Glutamatergic neuron (in vitro differentiated cells): ENCODE measurements at places on chromosomes 4 and X.

GRCh38 chrX:55598333-55598732, 24.9 kb upstream of the FOXR2 start:
- DNase-seq, result no peak

DNA sequence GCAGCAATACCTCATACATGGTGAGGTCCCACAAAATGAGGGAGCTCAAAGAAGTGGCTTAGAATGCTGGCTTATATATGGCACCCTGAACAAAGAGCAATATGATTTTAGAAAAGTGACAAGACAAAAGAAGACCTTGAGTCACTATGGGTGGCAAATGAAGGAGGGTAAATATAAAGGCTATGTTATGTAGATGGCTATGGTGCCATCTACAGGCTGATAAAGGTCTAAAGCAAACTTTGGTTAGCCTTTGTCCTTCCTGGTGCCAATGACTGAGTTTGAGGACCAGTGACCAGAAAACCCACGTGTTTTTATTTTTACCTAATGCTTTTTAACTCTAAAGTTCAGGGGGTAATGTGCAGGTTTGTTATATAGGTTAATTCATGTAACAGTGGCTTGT, 151.8 kb downstream of the CCNG2 start:
- DNase-seq, result no peak

- no peak for DNase-seq
These were observed 2747.1 kb downstream of the PCDH7 start for GRCh38 chr4:33467291-33467690.

DNA sequence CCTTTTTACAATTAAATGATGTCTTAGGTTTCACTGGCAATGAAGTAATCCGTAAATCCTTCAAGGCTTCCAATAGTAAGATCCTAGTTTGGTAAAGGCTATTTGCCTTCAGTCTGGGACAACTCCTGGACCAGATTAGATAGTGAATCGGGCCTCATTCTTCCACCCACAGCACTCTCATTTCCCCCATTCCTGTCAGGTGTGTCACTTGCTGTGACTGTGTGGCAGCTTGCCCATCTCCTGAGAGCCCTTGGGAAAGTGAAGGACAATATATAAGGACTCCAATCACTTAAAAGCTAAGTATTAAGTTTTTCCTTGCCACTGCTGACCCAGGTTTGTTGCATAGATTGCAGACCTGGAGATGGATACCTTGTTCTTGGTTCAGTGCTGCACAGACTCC, 3.3 kb upstream of the GASK1B start:
- DNase-seq, result no peak

- no peak for DNase-seq
These were observed 40.7 kb downstream of the SPATA18 start for GRCh38 chr4:52091801-52092200.

- no peak for DNase-seq
These were observed 69.0 kb downstream of the SLC16A2 start for GRCh38 chrX:74490247-74490646.

GRCh38 chr4:158157412-158157811, 15.4 kb downstream of the GASK1B start:
- DNase-seq, result no peak

GRCh38 chr4:10959586-10959985, 275.0 kb upstream of the CLNK start:
- no peak for DNase-seq

DNA sequence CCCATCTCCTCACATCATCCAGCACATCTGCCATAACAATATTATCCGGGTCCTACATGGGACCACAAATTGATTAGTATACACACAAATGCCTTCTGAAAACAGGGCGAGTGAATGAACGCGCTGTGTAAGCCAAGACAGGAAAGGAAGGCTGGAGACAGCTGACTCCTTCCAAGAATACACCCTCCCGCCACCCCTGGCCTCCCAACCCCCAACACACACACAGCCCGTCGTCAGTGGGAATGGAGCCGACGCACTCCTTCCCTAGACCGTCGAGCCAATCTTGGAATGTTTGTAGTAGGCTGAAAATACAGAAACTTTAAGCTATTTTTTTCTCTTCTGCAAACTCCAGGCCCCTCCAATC, 319 bp upstream of the MAGEH1 start:
- DNase-seq, result no peak

GRCh38 chr4:153224474-153224873, 20.2 kb downstream of the TRIM2 start:
- no peak for DNase-seq

DNA sequence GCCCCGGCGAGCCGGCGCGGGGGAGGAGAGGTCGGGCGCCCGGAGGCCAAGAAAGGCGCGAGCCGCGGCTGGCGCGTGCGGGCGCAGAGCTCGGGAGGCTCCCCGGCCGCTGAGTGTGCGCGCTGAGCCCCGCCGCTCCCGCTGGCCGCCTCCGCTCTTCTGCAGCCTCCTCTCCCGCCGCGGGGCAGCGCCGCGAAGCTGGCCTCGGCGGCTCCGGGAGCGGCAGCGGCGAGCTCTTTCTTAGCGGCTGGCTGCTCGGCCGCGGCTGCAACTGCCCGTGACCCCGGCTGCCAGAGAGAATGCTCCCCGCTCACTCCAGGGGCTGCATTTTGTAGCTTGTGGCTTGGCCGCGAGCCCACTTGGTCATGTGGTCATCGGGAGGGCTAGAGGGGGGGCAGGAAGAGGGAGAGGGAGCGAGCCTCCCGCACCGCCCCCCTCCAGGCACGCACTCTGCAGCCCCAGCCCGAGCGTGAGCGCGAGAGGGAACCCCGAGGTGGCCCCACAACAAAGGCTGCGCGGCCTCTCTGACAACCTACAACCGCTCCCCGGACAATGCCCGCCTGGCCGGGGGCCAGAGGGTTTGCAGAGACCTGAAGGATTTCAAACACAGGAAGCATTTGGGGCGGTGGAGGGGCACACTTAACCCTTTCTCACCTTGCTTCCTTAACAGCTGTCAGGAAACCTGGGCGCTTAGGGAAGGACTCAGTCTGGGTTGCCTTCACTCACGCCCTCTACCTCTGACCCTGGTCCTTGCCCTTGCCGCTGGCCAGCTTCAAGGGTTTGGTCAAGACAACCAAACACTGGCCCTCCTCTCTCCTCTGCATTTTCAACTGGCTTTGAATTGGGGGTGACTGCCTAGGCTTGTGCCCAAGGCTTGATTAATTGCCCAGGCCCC, at the start of gene APLN:
Gene APLN, minus strand, starts transcription at position 305 of the 895 bp plus-strand sequence. CDS start 326 bp downstream, outside the sequence.
- DNase-seq, result peak; percentile 56

DNA sequence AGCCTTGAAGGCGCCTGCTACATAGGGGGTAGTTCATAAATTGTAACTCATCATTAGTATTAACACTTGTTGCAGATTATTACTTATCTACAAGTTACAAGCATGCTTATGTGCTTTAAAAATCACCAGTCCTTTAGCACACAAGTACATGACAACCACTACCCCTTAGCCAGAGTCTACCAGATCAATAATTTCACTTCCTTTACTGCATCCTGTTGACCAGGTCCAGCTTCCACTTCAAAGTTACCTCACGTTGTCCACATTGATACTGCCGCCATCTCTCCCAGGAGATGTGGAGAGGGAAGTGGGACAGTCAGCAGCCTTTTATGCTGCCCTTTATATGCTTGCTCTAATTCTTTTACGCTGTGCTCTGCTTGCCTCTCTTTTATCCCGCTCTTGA, 231.3 kb upstream of the CXXC4 start:
- no peak for DNase-seq

- DNase-seq, result no peak
These were observed 332.9 kb downstream of the RAB28 start for GRCh38 chr4:13151194-13151593.

- DNase-seq, result no peak
These were observed 13.2 kb downstream of the CLNK start for GRCh38 chr4:10671366-10671765.

- DNase-seq, result no peak
These were observed 4.5 kb downstream of the BMX start for GRCh38 chrX:15505101-15505500.

DNA sequence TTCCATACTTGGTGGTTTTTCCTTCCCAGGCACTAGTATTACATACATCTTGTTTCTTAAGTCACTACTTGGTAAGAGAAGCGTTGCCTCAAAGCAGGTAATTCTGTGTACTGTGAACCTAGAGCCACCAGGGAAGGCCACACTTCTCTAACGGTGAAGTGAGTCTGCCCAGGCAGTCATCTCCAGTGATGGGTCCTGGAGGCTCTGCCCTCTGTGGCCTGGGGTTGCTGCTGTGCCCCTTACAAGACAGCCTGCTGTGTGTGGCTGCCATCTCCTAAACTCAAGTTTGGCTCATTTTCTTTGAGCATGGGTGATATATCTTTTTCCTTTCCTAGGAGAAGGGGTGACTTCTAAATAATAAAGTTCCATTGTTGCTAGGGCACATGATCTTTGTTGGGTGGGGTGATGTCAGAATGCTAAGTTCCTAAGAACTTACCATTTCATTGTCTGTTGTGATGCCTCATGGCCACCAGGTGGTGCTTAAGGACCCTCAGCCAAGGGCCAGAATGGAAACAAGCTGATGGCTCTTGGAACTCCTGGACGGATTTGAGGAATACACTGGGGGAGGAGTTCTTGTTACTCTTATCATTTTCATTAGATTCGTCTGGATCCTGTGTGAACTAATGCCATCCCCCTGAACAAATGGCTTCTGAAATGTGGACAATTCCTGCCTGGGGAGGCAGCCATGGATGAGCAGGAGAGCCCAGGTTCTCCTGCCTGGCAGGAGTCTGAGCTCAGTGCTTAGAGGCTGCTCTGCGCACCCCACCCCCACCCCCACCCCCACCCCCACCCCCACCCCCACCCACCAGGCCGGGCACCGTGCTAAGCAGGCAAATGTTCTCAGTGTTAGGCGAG, 41.1 kb upstream of the WDR1 start:
- peak; percentile 51 for DNase-seq

DNA sequence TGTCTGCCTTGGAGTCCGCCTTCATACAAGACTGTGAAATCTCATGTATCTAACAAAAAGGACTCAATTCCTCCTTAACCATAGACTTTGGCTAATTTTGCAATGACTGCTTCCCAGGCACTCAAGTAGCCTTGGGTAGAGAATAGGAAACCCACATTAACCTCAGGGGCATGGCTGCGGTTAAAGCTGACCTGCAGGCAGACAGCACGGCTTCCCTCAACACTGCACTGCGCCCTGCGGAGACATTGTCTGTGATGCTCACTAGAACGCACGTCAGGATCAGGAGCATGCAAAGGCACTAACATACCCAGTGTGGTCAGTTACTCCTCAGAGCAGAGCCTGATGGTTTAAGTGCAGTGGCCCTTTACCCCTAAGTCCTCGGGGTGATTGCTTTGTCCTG, 10.3 kb upstream of the GPR143 start:
- DNase-seq, result no peak

GRCh38 chr4:23324021-23324690, 565.7 kb downstream of the PPARGC1A start:
- no peak for DNase-seq

GRCh38 chr4:14856934-14857235, 145.4 kb upstream of the CPEB2 start:
- DNase-seq, result no peak

- no peak for DNase-seq
These were observed 170.8 kb upstream of the RAI2 start for GRCh38 chrX:18031726-18032375.

DNA sequence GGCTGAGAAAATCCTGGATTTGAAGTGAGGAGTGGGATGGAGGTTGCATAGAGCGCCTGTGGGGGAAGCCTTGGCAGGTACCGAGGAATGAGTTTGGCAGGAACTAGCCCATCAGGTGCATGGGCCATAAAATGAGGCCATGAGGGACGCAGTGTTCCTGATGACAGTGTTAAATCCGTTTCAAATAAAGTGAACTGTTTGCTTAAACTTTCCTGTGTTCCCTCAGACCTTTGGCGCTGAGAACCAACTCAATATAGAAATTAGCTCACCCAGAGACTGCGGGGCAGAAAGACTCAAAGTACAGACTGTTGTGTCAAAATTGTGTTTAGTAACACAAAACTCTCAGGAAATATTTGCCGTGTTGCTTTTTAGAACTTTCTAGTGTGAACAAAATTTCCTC, 250.0 kb upstream of the NR3C2 start:
- DNase-seq, result no peak

DNA sequence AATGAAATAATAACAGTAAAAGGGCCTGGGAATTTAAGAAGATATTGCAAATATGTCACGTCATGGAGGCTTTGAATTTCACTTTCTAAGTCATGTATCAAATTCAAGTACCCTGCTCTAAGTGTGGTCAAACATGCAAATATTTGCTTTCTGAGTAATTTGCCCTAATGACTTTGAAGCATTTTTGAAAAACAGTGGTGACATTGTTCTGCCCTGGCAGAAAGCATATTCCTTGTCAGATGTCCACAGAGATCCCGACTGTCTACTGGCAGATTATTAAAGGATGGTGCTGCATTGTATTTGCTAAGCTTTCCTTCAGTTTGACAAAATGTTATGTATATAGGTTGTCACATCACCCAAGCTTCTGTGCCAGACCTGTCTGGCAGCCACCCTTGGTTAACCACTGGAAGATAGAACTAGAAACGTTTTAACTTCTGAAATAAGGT, 92.5 kb downstream of the ANK2 start:
- DNase-seq, result no peak

GRCh38 chr4:39539089-39539611, 11.9 kb upstream of the UGDH start:
- no peak for DNase-seq

DNA sequence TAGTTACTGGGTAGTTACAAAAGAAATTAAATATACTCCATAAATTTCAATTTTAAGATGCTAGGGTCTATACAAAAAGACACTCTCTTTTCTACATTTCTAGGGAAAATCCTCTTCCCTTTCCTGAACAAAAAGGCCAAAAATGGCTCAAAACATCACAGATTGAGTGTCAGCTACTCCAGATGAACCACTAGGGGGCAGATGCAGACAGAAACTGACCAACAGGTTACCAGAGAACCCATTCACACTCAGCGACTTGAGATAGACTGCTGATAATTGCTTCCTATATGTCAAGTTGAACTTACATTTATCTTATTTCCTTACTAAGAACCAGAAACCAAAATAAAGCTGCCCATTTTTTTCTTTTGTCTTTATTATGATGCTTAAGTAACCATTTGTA, 83.4 kb upstream of the MID1IP1 start:
- DNase-seq, result no peak

DNA sequence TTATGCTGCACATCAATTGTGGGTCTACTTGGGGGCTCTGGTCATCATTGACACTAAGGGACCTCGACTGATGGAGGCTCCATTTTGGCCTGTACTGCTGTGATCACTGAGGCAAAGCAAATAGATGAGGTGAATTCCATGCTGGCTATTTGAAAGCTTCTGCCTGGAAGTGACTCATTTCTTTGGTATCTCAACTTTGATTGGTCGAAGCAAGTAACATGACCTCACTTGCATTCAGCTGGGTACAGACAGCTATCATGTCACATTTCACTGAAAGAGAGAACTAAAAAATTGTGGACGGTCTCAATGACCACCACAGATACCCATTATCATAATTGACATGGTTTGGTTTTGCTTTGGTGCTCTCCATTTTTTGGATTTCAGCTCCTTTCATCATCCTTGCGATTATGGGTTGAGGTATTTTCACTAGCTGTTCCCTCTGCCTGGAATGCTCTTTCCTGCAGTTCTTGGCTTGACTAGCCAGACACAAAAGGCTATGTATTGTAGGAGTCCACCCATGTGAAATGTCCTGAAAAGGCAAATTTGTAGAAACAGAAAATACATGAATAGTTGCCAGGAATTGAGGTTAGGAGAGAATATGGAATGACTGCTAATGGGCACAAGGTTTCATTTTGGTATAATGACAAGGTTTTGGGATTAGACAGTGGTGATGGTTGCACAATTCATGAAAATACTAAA, 369.2 kb upstream of the LCORL start:
- no peak for DNase-seq

- no peak for DNase-seq
These were observed 352.0 kb downstream of the TRAM1L1 start for GRCh38 chr4:116733370-116733769.

GRCh38 chr4:140926672-140927071, 170.5 kb upstream of the TBC1D9 start:
- no peak for DNase-seq
